Calu3 (cell line): ENCODE measurements at places on chromosomes 16 and 17. TPM values are rescaled to one million over a fixed set of nuclear protein-coding genes. Genes with fewer than 3 reads are reported as not detected.

The PERCC1 gene
- total RNA-seq, result not detected in 2 replicates

DNA sequence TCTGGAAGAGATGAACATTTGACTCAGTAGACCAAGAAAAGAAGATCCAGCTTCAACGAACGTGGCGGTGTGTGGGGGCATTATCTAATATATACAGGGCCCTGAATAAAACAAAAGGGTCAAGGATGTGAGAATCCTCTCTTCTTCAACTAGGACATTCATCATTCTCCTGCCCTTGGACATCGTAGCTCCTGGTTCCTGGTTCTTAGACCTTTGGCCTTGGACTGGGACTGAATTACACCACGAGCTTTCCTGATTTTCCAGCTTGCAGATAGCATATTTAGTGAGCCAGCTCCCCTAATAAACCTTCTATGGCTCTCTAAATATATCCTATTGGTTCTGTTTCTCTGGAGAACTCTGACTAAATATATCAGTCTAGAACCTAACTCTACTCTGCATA is 29.5 kb upstream of the HELZ start:
- DNase-seq, result no peak

The SLFN14 gene
- total RNA-seq, result not detected in 2 replicates

The HASPIN gene
- total RNA-seq, result 11.8 and 13.4 TPM in 2 replicates

GRCh38 chr17:20992987-20993862 is 49.6 kb downstream of the USP22 start:
- peak; percentile 65 for DNase-seq

GRCh38 chr17:74359916-74360315 is 1.8 kb downstream of the BTBD17 start:
- no peak for DNase-seq

GRCh38 chr16:73231944-73232554 is 184.1 kb upstream of the ZFHX3 start:
- DNase-seq, result peak; percentile 35

The CACNG4 gene
- total RNA-seq, result 3.4 and 3.8 TPM in 2 replicates

GRCh38 chr17:48769009-48769675 is 40.6 kb upstream of the HOXB13 start:
- no peak for DNase-seq

DNA sequence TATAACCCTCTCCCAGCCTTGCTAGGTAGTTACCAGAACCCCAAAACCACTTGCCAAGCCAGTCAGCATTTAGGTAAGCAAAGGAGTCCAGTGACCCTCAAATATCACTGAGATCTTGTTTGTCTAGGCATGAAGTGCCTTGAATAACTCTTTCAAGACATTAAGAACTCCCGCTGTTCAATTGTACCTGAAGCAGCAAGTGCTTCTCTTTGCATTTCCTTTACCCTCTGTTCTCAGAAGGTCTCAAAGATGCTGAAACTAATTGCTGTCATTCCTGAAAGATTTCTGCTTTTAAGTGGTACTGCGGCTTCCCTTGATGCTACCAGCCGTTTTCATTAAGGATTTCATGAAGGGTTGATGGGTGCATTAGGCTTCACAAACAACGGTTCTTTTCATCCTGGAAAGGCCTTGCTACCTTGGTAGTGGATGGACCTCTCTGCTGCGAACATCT is 142.7 kb downstream of the PITPNC1 start:
- DNase-seq, result no peak

DNA sequence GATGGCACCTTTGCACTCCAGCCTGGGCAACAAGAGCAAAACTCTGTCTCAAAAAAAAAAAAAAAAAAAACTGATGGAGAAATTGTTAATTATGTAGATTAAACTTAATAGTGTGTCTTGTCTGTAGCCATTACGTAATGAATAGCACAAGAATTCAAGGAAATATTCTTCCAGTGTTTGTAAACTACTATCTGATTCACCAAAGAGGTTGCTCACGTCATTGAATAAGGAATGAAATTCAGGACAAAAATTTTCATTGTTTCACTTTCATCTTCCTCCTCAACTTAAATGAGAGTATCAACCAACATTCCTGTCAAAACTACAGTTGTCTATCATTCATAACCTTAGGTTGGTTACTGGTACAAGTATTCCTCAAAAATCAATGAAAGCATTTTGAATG is 30.7 kb upstream of the MYO18A start:
- no peak for DNase-seq

- DNase-seq, result no peak
Measured at GRCh38 chr16:85221771-85222154, 109.5 kb upstream of the CIBAR2 start.

The HSF4 gene
- 57.1 and 60.7 TPM in 2 replicates for total RNA-seq

- no peak for DNase-seq
Measured at GRCh38 chr16:7482596-7483290, 150.1 kb downstream of the RBFOX1 start.

DNA sequence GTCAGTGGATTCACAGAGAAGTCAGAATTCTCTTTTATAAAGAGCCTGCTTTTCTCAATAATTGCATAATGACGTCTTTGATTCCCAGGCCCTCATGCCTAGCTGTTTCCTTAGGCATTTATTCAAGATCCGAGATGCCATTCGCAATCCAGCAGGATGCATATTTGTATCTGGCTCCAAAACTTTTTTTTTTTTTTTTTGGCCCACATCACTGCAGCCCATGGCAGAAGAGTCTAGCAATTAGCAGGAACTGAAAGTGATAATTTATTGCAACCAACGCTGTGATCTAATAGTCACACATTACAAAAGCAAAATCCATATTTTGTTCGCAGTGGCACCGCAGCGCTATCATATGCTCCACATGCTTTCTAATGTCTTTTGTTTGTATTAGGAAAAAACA is 503.4 kb downstream of the MAF start:
- DNase-seq, result no peak

The FLCN gene
- 35.3 and 38.5 TPM in 2 replicates for total RNA-seq

DNA sequence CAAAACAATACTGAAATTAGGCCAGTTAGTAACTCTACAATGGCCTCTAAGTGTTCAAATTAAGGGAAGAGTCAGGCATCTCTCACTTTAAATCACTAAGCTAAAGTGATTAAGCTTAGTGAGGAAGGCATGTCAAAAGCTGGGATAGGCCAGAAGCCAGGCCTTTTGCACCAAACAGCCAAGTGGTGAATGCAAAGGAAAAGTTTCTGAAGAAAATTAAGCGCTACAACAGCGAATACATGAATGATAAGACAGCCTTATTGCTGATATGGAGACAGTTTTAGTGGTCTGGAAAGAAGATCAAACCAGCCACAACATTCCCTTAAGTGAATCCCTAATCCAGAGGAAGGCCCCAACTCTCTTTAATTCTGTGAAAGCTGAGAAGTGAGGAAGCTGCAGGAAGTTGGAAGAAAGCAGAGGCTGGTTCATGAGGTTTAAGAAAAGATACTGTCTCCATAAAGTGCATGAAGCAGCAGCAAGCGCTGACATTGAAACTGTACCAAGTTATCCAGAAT is 12.1 kb downstream of the RFWD3 start:
- no peak for DNase-seq

GRCh38 chr16:87264634-87265033 is 52.6 kb downstream of the C16orf95 start:
- DNase-seq, result no peak

DNA sequence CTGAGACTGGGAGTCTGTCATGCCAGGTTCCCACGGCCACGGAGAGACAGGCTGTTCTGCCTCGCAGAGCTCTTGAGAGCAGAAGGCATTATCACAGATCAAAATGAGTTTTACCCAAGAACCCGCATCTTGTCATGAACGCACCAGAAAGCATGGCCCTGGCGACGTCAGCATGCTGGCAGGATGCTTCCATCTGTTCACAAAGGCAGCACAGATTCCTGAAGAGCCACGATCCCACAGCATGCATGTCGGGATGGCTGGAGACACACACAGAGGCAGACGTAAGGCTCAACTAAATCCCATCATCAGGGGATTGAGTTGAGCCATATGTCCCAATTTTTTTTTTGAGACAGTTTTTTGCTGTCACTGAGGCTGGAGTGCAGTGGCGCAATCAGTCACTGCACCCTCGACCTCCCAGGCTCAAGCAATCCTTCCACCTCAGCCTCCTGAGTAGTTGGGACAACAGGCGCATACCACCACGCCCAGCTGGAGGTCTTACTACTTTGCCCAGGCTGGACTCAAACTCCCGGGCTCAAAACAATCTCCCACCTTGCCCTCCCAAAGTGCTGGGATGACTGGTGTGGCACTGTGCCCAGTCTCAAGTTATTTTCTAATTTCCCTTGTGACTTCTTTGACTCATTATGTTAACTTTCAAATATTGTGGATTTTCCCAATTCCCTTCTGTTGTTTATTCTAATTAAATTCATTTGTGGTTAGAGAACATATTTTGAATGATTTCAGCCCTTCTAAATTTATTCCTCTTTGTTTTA is 11.1 kb downstream of the FANCA start:
- DNase-seq, result no peak

The PDE6G gene
- total RNA-seq, result not detected in 2 replicates

The EMP2 gene
- 65.9 and 73.9 TPM in 2 replicates for total RNA-seq

GRCh38 chr17:80034791-80035686 is 633 bp downstream of the TBC1D16 start:
- peak; percentile 14 for DNase-seq

DNA sequence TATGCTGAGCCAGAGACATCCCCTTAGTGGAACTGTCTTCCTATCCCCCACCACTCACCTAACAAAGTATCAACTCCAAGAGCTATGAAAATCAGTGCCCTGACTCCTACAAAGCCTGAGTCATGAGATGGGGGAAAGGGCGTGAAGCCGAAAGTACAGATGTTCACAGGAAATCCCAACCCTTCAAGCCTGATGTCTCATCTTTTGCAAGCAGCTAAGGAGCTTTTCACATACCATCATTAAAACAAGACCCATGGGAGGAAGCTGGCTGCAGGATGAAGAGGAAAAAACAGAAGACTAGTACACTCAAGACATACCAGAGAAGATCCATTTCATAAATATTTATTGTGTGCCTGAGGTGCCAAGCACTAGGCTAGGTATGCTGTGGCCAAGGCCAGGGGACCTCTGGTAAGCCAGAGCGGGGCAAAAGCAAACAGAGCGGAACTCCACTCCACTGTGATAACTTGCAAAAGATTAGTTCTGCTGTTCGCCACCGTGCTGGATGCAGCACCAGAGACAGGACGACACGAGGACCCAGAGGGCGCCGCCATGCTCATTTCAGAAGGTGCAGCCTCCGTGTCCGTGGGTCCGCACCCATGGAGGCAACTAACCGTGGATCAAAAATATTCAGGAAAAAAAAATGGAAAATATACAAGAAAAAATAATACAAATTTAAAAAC is 4.5 kb upstream of the MNT start:
- DNase-seq, result no peak

- no peak for DNase-seq
Measured at GRCh38 chr17:68334393-68334792, 43.1 kb downstream of the ARSG start.

GRCh38 chr17:50056961-50057330 is 1.0 kb downstream of the ITGA3 start:
- DNase-seq, result no peak

GRCh38 chr17:32777436-32777835 is 99.5 kb downstream of the MYO1D start:
- DNase-seq, result no peak

DNA sequence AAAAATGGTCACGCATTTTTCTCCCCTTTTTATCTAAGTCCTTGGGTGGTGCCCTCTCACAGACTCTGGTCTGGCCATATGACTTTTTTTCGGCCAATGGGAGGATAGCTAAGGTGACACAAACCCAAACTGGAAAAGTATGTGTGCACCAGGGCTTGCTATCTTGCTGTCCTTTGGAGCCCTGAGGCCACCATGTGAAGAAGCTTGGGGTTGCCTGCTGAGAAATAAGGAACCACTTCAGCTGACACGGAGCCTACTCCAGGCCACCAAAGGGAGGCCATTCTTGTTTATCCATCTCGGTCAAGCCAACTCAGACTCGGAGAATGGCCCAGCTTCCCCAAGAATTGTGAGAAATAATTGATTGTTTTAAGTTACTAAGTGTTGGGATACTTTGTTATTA is 111.4 kb upstream of the ZFHX3 start:
- DNase-seq, result no peak

- no peak for DNase-seq
Measured at GRCh38 chr16:31467151-31467773, 4.7 kb upstream of the TGFB1I1 start.

- no peak for DNase-seq
Measured at GRCh38 chr17:42381898-42382297, 6.3 kb downstream of the STAT3 start.

DNA sequence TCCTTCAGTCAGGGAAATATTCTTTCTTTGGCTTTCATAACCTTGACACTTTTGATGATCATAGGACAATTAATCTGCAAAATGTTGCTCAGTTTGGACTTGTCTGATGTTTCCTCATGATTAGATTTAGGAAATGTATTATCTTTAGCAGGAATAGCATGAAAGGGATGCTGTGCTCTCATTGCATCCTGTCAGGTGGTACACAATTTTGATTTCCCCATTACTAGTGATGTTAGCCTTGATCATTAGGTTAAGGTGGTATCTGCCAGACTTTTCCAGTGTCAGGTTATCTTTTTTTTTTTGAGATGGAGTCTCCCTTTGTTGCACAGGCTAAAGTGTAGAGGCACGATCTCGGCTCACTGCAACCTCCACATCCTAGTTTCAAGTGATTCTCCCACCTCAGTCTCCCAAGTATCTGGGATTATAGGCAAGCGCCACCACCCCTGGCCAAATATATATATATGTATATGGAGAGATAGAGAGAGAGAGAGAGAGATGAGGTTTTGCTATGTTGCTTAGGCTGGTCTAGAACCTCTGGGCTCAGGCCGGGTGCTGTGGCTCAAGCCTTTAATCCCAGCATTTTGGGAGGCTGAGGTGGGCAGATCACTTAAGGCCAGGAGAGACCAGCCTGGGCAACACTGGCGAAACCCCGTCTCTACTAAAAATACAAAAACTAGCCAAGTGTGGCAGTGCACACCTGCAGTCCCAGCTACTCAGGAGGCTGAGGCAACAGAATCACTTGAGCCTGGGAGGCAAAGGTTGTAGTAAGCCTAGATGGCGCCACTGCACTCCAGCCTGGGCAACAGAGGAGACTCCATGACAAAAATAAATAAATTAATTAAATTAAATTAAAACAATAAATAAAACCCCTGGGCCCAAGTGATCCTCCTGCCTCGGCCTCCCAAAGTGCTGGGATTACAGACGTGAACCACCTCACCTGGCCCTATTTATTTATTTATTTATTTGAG is 15.8 kb upstream of the CAVIN1 start:
- DNase-seq, result peak; percentile 57

The TRPV3 gene
- total RNA-seq, result 0.38 and 0.49 TPM in 2 replicates

DNA sequence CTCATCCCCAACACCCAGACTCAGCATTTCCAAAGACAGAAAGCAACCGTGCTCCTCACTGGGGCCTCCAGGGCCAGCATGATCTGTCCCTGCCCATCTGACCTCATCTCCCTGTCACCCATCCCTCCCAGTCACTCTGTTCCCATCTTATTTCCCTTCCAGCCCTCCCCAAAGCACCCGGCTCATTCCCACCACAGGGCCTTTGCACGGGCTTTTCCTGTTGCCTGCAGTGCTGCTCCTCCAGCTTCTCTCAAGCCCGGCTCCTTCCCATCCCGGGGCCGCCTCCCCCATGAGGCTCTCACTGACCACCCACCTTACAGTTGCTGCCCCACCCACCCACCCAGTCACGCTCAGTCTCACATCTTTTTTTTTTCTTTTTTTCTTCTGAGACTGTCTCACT is 54.8 kb downstream of the RMI2 start:
- no peak for DNase-seq
